T-helper 1 cell (primary cell): ENCODE measurements at places on chromosomes 16 and 17.

- DNase-seq: no peak
Observed at GRCh38 chr16:58379736-58380135, 12.5 kb upstream of the GINS3 start.

DNA sequence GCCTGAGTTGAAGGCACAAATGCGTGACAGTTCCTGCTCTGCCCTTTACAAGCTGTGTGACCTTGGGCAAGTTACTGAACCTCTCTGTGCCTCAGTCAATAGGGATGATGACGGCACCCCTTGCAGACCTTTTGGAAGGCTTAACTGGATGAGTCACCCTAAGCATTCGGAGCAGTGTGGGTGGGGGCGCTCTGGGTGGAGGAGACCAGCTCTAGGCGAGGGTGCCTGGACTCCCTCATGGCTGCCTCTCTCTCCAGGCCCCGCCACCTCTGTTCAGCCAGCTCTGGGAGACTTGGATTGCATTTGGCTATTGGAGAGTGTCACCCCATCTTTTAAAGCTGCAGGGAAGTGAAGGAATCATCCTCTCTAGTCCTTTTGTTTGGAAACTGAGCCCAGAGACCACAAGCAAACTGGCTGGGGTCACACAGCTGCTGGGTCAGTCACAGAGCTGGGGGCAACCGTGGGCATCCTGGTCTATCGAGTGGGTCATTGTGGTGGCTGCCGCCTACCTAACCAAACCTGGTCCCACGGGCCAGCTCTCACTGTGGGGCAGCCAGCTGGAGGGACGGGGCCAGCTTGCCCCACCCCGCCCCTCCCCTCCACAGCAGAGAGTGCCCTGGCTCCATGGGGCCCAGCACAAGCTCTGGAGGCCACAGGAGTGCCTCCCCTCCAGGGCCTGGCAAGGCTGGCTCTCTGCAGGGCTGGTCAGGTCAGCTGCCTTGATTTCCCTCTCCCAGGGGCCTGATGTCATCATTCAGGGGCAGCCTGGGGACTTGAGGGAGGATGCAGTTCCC, 20.2 kb upstream of the GSE1 start:
- DNase-seq: no peak

DNA sequence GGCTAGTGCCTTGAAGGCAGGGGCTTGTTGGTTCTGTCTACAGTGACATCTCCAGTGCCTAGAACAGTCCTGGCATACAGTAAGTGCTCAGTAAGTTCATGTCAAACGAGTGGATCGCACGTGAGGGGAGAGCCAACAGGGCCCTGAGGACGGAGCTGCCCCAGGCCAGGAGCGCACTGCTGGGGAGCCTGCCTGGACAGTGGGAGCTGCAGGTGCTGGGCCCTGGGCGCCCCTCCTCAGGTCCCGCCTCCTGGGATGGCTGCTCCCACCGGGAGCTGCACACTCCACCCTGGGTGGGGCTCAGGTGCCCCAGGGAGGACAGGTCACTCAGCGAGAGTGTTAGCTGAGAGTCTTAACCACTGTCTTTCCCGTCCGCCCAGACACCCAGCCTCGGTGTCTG, 1.8 kb downstream of the EVPL start:
- no peak for DNase-seq

DNA sequence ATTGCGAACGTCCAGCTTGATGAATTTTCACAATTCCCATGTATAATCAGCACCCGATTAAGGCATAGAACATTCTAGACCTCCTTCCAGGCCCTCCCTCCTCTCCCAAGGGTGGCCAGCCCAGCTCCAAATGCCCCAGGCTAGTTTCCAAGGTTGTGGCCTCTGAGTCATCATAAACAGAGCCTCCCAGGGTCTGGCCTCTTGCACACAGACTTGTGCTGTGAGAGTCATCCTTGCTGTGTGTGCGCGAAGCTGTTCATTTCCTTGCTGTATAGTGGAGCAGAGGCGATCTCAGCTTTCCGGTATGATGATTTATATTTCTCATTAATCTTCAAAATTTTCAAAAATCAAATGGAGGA, 20.5 kb upstream of the JPH3 start:
- no peak for DNase-seq

- no peak for DNase-seq
Observed at GRCh38 chr17:10499950-10500349, 18.4 kb downstream of the MYH1 start.

GRCh38 chr16:56793492-56793891, 63.6 kb downstream of the NUP93 start:
- DNase-seq: no peak

DNA sequence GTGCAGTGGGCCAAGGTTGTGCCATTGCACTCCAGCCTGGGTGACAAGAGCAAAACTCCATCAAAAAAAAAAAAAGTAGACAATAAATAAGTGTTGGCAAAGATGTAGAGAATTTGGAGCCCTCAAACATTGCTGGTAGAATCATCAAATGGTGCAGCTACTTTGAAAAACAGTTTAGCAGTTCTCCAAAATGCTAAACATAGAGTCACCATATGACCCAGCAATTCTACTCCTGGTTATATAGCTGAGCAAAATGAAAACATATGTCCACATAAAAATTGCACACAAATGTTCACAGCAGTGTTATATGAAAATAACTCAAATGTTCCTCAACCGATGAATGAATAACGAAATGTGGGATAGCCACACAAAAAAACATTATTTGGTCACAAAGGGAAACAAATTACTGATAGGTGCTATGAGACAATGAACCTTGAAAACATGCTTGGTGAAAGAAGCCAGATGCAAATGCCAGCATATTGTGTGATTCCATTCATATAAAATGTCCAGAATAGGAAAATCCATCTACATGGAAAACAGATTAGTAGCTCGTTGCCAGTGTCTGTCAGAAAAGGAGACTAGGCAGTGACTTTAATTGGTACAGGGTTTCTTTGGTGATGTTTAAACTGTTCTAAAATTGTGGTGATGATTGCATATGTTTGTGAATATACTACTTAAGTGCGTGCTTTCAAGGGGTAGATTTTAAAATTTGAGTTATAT, 12.7 kb upstream of the RABEP1 start:
- no peak for DNase-seq

- peak; percentile 29 for DNase-seq
Observed at GRCh38 chr17:57045868-57046704, 39.0 kb upstream of the AKAP1 start.

DNA sequence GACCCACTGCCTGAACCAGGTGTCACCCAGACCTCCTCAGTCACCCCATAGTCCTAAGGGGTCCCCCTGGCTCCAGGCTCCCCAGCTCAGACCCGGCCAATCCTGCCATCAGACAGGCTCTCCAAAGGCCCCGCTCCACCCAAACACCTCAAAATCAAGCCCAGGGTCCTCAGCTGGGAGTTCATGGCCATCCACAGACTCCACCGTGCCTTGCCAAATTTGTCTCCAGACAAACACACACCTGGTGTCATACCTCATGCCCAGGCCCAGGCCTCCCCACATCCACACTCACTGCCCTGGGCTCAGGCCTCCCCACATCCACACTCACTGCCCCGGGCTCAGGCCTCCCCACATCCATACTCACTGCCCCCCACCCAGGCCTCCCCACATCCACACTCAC, 12.5 kb downstream of the RPH3AL start:
- DNase-seq: no peak

DNA sequence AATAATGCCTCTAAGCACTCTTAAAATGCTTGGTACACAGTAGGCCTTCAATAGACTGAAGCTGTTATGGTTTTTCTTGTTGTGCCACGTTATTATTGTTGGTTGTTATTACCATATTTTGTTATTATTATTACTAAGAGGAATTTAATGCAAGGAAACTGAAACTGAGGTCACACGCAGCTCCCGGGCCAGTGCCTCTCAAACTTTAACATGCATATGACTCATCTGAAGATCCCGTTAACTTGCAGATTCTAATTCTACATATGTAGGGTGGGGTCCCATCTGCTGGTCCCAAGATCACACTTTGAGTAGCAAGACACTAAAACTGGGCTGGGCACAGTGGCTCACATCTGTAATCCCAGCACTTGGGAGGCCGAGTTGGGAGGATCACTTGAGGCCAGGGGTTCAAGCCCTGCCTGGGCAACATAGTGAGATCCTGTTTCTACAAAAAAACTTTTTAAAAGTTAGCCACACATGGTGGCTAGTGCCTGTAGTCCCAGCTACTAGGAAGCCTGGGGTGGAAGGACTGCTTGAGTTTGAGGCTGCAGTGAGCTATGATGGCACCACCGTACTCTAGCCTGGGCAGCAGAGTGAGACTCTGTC, 888 bp downstream of the ACSM5 start:
- no peak for DNase-seq

GRCh38 chr17:9240659-9241370, 219.5 kb downstream of the NTN1 start:
- no peak for DNase-seq

- no peak for DNase-seq
Observed at GRCh38 chr17:37309051-37309450, 66.7 kb upstream of the C17orf78 start.

DNA sequence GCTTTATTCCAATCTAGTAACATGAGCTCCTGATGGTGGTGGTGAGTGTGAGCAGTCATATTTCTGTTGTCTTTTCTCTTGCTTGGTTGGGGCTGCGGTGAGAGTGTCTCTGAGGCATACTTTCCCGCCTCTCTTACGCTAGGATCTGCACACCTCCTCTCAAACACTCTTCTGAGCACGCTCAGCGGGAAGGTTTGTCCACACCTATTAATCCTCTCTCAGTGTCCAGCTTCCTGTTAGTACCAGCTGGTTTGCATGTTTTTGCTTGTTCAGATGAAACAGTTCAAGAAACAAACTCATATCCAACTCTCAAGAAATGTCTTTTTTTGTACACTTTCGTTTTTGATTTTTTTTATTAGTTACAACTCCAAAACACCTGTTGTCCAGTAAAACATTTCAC, 89.5 kb downstream of the CCDC182 start:
- no peak for DNase-seq

- no peak for DNase-seq
Observed at GRCh38 chr16:81151648-81152310, 55.6 kb upstream of the GCSH start.

DNA sequence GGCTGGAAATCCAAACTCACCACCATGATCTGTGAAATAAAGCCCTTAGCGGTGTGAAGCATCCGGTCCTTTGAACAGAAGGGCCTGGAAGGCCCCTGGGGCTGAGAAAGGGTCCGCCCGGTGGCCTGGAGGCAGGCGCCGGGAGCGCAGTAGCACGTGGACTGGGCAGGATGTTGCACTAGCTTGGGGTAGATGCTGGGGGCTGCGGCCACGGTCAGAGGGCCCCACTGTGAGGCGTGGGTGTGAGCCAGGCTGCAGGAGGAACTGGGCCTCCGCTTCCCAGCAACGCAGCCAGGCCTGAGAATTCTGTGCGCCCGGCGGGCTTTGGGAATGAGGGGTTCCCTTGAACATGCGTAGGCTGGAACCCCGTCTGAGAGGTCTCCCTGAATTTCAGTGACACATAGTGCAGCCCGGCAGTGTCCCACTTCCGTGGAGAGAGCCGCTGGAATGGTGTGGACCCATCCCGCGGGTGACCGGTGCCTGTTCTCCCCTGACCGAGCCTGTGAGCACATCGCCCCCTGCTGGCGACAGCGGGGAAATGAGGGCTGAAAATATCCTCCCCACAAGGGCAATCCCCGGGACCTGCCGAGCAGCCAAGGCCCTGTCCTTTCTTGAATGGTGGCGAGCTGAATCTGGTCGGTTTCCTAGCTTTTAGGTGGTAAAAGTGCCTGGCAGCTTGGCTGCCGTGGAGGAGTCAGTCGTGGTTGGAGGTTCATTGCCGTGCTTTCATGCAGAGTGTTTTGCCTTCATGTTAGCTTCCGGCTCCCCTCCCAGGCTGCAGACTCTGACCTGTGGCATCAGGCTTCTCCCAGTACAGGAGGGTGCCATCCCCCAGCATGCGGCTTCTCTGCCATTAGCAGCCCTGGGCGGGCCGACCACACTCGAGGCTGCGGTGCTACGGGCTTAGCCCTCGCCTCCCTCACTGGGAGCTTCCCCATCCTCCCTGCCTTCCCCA, 43.8 kb downstream of the DNAJA2 start:
- peak; percentile 23 for DNase-seq

DNA sequence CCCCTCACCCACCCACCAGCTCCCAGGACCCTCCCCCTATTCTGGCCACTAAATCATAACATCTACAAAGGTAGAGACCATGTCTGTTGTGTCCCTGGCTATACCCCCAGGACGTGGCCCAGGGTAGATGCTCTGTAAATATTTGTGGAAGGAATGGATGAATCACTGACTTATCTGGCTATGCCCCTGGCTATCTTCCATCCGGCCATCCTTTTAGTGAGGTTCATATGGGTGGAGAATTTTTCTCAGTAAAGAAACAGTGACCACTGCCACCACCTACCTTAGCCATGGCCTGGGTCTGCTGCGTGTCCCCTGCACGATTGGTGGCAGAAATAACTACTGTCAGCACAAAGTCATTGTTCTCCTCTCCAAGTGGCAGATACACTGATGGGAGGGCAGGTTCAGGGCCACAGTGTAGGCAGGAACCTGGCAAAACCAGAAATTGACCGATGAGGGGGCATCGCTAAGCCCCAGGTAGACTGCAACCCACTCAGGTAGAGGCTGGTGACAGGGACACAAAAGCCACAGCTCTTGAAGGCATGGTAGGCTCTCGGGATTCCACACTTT, 63.1 kb upstream of the BCO1 start:
- no peak for DNase-seq

GRCh38 chr16:80627108-80627507, 86.3 kb downstream of the DYNLRB2 start:
- DNase-seq: no peak

DNA sequence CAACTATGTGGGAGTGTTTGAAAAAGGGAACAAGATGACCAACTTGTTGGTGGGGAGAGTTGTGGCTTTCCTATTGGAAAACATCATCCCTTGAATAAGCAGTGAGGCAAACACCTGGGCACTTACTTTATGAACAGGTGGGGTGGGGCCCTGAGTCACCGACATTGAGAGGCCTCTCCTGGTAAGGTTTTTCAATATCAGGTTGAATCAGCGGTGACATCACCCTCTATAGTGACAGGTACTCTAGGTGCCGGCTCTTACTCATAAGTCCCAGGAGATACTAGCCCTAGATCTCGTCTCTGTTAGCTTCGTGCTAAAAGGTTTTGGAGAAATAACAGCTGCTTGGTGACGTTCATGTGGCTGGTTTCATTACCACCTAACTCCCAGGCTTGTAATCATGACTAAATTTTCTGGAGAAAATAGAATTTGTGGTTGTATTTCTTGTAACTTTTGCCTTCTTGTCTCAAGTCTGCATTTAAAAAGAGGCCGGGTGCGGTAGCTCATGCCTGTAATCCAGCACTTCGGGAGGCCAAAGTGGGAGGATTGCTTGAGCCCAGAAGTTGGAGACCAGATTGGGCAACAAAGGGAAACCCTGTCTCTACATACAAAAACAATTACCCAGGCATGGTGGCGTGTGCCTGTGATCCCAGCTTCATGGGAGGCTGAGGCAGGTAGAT, 19.3 kb downstream of the CDH1 start:
- peak; percentile 89 for DNase-seq
